ENCODE measurements at places on chromosomes 16 and 17.

DNA sequence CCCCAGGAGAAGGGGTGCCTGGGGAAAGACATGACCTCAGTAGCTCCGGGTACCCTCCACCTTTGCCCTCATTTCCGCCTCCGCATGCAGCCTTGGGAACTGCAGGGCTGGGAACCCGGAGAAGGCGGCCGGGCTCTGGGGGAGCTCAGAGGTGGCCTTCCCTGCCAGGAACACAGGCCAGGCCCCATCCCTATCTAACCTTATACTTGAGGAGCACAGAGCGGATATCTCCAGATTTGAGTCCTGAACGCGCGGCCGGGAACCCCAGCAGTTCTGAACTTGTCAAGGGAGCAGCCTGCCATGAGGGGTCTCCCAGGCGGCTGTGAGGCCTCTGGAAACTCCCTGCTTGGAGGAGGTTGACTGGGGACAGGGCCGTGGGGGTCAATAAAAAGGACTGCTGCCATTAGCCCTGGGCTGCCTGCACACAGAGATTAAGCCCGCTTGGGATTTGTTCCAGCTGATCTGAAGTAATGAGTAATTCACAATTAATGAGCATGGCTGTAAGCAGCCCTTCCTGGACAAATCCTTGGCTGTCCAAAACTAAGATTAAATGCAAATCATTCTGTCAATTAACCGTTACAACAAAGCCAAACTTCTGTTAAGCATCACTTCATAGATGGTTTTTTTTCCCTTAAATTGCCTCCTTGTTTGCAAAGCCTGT, 26.3 kb upstream of the METRNL start:
- no peak for DNase-seq

GRCh38 chr16:85200471-85201278, 88.4 kb upstream of the CIBAR2 start:
- no peak for DNase-seq

DNA sequence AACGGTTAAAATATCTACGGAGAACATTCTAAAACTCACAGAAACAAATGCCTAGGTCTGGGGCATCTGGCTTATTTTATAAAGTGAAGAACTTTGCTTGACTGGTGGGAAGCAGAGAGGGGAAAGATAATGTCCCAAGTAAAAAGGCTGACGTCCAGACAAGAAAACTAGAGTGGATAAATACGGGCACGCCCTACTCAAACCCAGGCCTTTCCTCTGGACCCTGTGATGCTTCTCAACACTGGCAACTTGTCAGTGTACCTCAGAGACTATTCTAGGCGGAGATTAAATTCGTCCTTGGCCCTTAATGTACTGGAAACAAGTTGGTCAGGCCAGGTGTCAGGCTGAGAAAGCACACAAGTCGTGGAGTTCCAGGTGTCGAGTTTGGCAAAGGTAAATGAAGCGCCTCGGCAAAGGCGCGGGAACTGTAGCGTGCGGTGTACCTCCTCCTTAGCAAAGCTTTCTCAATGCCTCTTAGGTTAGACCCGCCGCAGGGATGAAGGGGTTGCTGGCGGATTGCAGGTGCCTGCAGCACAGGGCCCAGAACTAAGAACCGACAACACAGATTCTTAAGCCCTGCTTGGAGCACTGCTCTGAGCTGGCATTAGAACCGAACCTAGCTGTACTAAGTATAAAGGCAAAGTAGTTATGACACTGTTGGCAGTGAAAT, 668 bp upstream of the UNK start:
- DNase-seq: no peak

- peak; percentile 77 for DNase-seq
Measured at GRCh38 chr16:53509906-53510703, 7.1 kb upstream of the AKTIP start.

GRCh38 chr17:48478224-48479013, 48.4 kb upstream of the SKAP1 start:
- no peak for DNase-seq

GRCh38 chr17:4318186-4318585, 48.3 kb downstream of the UBE2G1 start:
- no peak for DNase-seq

DNA sequence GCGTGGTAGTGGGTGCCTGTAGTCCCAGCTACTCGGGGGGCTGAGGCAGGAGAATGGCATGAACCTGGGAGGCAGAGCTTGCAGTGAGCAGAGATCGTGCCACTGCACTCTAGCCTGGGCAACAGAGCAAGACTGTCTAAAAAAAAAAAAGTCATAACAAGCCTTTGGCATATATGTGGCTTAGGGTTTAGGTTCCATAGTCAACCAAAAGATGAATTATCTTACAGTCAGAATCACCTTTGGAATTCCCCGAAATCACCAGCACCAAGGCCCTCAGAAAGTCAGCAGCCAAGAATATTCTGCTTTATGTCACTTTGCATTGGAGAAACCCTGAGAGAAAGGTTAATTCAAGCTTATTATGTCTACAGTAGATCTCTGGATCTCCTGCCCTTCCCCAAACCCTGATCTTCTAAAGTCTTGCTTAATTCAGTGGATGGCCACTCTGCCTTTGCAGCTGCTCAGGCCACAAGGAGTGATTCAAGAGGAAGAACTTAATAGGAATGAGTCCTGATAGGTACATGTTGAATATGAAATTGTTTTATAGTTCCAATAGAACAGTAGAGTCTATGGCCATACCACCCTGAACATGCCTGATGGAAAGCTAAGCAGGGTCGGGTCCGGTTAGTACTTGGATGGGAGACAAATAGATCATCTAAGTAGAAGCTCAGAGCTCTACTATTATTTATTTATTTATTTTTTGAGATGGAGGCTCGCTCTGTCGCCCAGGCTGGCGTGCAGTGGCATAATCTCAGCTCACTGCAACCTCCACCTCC, 196.0 kb upstream of the CACNG5 start:
- no peak for DNase-seq

DNA sequence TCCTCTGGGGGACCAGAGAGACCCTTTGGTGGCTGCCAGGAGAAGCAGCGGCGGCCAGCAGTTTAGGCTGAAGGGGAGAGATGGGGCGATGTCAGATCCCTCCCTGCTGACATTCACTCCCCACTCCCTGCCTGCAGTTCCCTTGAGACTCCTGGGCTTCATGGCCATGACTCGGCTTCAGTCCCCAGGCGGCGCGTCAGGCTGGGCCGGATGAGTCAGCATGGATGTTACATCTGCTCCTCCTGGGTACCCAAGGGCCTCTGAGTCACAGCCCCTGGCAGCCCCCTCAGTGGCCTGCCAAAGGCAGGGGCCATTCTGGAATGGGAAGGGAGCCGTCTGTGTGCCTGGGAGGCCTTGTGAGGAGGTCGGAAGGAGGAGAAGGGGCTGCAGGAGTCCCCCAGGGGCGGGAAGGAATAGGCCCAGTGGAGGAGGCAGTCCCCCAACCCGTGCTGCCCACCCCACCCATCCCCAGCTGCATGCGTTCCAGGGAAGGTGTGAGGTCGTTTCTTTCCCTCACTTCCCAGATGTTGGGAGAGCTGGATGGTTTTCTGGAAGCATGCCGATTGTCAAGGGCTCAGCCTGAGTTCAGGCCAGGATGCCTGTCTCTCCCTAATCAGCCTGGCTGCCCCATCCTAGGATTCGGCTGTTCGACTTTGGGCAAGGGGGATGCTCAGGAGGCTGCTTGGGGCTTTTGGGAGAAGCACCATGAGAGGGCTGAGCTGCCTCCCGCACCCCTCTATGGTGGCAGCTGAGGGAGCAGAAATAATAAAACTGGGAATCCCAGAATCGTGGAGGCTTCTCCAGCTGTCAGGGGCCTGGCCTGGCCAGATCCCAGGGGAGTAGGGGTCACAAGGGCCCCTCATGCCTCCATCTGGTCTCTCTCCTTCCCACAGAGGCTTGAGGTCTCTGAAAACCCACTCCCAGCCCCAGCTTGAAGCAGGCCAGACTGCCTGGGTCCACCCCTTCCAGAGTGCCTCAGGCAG, 9.7 kb downstream of the RHBDL3 start:
- DNase-seq: peak; percentile 90

GRCh38 chr16:6861135-6861814, 471.4 kb upstream of the RBFOX1 start:
- DNase-seq: no peak

DNA sequence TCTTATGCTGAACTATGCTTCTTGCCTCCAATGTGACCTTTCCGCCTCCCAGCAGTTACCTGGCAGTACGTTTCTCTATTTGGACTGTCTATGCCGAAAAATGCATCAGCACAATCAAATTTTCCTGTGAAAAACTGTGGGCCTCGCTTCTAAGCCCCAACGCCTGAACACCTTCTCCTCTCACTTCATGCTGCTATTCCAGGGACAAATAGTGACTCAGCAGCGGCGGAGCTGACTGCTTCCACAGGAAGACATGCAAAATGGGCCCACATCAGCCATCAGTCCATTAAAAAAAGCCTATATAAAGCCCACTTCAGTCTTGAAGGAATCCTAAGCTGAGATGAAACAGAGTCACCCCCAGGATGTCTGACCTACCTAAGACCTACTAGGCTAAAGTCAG, 10.5 kb upstream of the PIP4K2B start:
- DNase-seq: no peak

DNA sequence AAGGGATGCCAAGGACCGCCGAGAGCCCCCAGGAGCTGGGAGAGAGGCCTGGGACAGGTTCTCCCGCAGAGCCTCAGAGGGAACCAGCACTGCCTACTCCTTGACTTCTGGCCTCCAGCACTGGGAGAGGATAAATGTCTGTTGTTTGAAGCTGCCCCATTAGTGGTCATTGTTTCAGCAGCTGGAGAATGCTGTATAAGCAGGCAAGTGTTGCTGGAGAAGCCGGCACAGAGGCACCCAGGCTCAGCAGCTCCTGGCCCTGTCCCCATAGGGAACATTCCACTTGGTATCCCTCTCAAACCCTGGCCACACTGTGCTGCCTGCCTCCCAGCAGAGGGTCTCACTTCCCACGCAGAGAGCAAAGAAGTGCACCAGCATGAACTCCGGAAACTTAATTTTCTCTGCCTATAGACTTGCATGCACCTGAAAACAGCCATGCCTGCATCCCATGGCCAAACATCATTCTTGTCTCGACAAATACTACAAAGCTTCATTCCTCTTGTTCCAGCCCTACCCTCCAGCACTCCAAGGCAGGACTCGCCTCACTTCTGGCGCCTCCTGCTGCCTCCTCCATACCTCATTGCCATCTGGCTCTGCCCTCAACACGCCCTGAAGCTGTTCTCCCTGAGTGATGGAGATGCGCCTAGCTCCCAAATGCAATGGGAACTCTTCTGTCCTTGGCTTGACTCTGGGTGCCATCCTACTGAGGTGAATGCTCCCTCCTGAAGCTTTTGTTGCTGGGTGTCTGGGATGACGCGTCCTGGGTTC, 88.1 kb downstream of the DNAH17 start:
- no peak for DNase-seq

DNA sequence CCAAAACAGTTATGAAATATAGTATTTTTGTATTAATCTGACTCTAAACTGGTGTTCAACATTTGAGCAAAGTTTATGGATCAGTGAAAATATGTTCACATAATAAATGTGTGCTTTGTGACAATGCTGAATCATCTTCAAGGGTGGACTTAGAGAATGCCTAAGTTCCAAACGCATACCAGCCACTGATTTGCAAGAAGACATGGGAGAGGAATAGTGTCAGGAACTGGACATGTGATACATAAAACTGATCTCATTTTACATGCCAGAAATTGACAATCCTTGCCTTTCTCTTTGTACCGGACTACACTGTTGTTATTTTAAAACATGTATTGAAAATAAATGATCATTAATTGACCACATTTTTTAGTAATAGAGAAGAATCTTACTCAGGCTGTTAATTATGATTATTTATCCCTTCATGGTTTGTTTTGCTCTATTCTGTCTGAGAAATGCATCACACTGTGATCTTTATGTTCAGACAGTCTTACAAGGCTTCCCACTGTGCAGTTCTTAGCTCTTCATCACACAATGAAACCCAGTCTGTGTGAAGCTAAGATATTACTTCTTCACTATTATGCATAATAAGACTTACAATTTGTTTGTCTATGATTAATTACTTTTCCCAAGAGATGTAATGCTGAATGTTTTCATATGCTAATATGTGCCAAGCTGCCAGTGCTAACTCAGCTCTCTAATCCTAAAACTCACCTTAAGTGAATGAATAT, 1180.6 kb upstream of the CDH8 start:
- DNase-seq: no peak

- no peak for DNase-seq
Measured at GRCh38 chr17:37743875-37744632, 805 bp downstream of the HNF1B start.

DNA sequence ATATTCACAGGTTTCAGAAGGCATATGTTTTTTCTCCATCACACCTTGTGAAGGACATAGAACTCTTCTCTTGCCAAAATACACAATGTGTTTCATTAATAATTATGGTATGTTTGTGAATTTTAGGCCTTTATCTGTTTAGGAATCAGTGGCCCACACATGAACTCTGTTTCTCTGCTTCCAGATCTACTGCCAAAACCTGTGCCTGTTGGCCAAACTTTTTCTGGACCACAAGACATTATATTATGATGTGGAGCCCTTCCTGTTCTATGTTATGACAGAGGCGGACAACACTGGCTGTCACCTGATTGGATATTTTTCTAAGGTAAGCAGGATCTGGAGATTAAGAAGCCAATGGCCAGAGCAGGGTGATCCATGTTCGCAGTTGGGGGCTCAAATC, 26.4 kb downstream of the TAC4 start:
- DNase-seq: no peak

GRCh38 chr17:42969001-42969581, 4.8 kb upstream of the AARSD1 start:
- peak; percentile 47 for DNase-seq

DNA sequence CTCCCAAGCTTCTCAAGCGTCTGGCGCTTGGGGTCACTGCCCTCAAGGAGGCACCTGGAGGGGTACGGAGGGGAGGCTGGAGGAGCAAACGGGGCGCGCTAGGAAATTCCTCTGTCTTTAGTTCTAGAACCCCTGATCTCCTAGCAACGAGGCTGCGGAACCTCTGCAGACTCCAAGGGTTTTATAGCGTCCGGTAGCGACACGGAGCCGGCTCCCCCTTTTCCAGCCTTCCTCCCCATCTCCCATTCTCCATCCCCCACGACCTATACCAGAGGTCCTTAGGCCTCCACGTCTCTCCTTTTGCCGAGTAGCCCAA, 601 bp upstream of the CDIPT start:
- DNase-seq: no peak

GRCh38 chr17:76163919-76164318, 22.9 kb upstream of the FOXJ1 start:
- DNase-seq: no peak

- peak; percentile 87 for DNase-seq
Measured at GRCh38 chr16:2715519-2715918, 4.5 kb downstream of the PRSS27 start.

- no peak for DNase-seq
Measured at GRCh38 chr16:75420987-75421819, 12.1 kb downstream of the CFDP1 start.

GRCh38 chr17:57953705-57954396, 1.4 kb downstream of the CUEDC1 start:
- DNase-seq: no peak

DNA sequence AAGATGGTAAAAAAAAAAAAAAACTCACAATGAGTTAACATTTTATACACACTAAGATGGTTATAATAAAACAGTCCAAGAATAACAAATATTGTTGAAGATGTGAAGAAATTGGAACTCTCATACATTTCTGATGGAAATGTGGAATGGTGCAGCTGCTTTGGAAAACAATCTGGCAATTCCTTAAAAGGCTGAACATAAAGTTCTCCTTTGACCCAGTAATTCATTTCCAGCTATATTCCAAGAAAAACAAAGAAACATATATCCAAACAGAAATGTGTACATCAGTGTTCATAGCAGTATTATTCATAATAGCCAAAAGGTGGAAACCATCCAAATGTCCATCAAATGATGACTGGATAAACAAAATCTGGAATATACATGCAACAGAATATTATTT, 97.3 kb upstream of the NETO2 start:
- DNase-seq: no peak

- DNase-seq: peak; percentile 64
Measured at GRCh38 chr17:32525122-32525521, 38.3 kb downstream of the CDK5R1 start.
